ENCODE measurements at places on chromosomes 2 and 18. TPM values are rescaled to one million over a fixed set of nuclear protein-coding genes. Genes with fewer than 3 reads are reported as not detected.

GRCh38 chr18:50307738-50308470 is 20.4 kb upstream of the CXXC1 start:
- DNase-seq: peak; percentile 87

GRCh38 chr2:233068762-233069418 is 8.7 kb downstream of the INPP5D start:
- DNase-seq: no peak

ASB18 gene
- total RNA-seq: 0.45 TPM

CFAP65 gene
- 1.00 TPM for total RNA-seq

GRCh38 chr18:493986-494983 is 6.2 kb downstream of the COLEC12 start:
- no peak for DNase-seq

DNA sequence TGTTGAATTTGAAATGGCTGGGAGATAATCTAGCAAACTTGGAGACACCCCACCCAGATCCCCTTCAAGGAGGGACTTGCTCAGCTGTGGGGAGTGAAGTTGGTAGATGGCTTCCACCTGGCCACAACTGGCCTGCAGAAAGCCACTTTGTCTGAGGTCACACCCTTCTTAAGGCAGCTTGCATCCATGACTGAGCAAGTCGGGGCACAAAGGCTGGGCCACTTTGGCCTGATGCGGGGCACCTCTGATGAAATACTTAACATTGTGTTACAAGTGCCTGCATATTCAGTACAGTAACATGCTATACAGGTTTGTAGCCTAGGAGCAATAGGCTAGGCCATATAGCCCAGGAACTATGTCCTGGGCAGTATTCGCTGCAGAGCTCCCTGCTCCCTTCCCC is 13.4 kb upstream of the RPL37A start:
- DNase-seq: no peak

IL36A gene
- total RNA-seq: not detected

- DNase-seq: no peak
These were observed 6.8 kb upstream of the NR4A2 start for GRCh38 chr2:156339110-156339847.

TXNDC2 gene
- not detected for total RNA-seq

DNA sequence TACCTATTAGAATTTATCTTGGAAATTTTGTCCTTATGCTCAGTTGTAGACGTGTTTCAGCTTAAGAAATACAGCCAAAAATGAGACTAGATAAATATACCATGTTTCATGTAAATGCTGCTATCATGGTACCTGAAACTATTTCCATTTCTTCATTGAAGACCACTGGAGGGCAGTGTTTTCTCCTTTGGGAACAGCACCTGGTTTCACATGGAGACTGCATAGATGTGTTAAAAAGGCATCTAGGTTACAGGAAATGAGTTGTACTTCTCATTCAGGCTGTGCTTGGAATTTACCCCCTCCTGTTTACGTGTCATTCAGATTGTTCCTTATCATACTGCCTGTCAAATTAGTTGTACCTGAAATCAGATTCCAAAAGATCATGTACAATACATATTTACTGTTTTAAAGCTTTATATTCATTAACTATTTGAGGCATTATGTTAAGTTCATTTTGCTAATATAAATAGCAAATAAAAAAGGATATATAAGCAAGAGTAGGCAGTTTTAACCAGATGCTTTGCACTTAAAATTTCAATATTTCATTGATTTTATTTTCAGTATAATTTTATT is 57.3 kb upstream of the PSMD14 start:
- DNase-seq: peak; percentile 34

DNA sequence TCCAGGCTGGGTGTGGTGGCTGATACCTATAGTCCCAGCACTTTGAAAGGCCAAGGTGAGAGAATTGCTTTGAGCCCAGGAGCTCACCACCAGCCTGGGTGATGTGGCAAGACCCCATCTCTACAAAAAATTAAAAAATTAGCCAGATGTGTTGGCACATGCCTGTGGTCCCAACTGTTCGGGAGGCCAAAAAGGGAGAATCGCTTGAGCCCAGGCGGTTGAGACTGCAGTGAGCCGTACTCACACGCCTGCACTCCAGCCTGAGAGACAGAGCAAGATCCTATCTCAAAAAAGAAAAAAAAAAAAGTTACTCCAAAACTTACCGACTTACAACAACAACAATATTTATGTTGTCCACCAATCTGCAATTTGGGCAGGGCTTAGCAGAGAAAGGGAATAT is 178.0 kb upstream of the FN1 start:
- no peak for DNase-seq

LOXHD1 gene
- 0.18 TPM for total RNA-seq

GRCh38 chr18:70418546-70419311 is 129.9 kb downstream of the SOCS6 start:
- DNase-seq: no peak

- DNase-seq: no peak
These were observed 218.2 kb downstream of the CDCA7 start for GRCh38 chr2:173572848-173573247.

LAMA3 gene
- total RNA-seq: 4.9 TPM

GRCh38 chr2:76870581-76870980 is 651.6 kb downstream of the LRRTM4 start:
- no peak for DNase-seq

EFEMP1 gene
- 25.0 TPM for total RNA-seq

COL6A3 gene
- 59.6 TPM for total RNA-seq

TUBA3E gene
- total RNA-seq: not detected

LCT gene
- total RNA-seq: 0.09 TPM

RNF25 gene
- 14.9 TPM for total RNA-seq

DNA sequence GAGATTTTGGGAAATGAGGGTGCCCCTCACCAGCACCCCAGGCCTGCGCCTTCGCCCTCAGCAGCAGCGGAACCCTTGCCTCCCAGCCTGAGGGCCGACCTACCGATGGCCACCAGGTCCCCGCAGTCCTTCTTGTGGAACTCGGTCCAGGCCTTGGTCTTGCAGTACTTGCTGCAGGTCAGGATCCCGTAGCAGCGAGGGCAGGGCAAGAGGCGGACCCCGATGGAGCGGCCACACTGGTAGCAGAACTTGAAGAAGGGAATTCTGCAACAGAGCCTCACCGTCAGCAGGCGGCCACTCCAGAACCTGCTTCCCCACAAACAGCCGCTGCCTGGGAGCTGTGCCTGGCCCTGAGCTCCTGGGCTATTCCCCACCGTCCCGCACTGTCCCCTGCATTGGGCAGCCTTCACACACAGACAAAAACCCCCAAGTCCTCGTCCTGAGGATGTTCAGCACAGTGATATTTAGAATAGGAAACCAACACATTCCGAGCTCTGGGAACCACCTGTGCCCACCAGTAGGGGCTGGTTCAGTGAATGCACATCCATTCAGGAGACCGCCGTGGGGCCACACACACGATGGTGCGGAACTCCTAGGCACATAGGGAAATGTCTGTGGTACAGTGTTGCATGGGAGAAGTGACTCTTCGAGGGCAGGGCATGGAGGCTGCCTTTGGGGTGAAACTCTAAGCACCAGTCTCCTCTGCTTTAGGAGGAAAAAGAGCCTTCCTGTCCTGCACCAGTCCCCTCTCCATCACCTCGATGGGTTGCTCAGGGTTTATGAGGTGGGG is 45.6 kb downstream of the GPC1 start:
- DNase-seq: no peak

DNA sequence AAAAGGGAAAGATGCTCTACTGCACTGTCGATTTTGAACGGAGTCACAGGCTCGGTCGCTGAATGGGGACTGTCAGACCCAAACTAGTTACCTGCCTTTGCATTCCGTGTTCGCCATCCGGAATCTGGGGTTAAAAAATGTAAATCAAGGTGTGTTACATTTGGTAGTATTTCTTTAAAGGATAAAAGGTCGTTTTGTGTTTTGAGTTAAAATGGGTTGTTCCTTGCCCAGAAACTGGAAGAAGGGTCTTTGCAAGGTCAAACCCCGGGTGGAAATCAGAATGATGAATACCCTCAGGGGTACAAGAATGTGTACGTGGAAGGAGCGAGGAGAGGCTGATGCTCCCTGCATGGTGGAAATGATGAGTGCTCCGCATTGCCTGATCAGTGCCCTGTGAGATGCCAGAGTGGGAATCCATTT is 1.0 kb downstream of the VSNL1 start:
- DNase-seq: peak; percentile 26

DNA sequence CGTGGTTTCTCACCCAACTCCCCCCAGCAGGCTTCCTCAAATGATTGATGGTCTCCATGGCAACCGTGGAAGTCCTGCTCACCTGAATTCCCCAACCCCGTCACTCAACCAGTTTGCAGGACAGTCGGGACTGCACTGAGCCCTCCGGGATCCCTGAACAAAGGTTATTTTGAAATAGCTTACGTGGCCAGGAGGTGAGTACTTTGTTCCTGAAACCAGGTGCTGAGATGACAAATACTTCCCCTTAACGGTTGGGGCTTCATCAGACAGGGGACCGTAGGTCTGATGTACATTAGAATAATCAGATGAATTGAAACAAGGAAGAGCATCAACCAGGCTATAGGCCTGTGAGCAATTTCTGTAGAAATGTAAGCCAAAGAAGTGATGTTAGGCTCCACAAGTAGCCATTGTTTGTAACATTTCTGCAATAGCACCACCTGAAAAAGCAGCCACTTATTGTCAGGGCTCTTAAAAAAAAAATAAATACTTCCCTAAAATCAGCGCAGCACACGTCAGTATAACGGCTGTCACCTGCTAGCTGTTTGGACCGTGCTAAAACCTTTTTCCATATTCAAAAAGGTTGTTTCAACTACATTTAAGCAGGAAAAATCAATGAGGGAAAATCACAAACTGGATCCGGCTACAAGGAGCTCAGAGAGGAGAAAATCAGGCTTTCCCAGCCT is 206.4 kb upstream of the ID2 start:
- DNase-seq: no peak

HJURP gene
- 8.0 TPM for total RNA-seq

DNA sequence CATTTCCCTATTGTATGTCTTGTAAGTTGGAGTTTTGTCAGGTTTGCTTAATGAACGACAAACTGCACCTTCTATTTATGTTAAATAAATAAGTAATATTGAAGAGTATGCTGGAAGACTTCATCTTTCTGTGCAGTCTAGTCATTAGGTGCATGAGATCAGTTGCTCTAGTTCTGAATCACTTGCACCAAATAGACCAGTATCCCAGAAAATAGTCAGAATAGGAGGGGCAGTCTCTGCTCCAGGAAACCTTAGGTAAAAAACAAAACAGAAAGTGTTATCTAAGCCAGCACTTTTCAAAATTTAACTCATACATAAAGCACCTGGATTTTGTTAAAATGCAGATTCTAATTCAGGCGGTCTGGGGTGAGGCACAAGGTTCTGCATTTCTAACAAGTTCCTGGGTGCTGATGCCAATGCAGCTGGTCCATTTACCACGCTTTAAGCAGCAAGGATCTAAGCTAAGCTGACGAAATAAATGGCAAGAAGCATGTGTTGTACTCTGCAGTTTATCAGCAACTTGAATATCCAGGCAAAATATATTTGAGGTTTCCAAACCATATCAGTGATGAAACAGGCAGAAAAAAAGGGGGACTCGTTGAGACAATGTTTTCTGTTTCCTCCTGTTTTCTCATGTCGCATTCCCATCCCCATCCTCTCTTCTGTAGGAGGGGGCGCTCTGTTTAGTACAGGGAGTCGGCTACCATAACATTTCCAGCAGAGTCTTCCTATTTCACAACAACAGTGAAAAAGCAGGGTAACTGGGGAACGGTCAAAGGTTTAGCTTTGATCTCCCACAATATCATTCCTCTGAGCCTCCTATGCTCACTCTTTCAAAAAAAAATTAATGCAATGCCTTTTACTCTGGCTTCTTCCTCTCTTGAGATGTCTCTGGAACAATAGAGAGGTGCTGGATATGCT is 106.4 kb downstream of the MBD2 start:
- DNase-seq: no peak

ATP5MC3 gene
- total RNA-seq: 55.3 TPM

TNFAIP6 gene
- total RNA-seq: 0.27 TPM

- DNase-seq: no peak
These were observed 40.6 kb downstream of the ZRANB3 start for GRCh38 chr2:135490376-135490775.

GRCh38 chr2:607709-608108 is 69.5 kb downstream of the TMEM18 start:
- no peak for DNase-seq

- no peak for DNase-seq
These were observed 1005.7 kb upstream of the PIK3C3 start for GRCh38 chr18:40949114-40949950.

DNA sequence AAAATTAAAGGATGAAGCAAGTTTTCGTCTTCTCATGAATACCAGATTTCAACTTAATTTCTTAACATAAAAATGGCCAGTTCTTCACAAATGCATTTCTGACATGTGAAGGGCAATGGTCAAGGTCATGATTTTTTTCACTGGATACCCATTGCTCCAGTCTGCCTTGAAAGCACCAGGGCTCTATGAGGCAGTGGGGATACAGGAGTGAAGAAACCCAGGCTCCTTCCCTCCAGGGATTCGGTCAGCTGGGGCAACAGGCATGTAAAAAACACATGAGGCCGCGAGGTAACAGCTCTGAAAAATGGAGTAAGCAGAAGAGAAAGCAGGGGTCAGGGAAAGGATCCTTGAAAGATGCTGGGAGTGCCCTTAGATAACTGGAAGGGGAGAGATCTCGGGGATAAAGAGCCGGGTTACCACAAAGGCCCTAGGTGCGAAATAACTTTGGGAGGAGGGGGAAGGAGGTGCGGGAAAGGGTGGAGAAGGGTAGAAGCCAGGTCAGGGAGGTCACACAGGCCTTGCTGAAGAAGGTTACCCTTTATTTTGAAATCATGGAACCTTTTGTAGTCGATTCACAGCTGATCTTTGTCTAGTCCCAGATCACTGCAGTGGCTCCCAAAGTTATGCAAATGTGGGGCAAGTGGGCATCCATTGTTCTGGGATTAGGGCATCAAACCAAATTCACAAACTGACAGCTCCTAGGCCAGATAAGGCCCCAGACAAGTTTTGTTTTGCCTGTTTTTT is 5.2 kb upstream of the SPRED2 start:
- DNase-seq: no peak
